Stimulated activated CD4-positive, alpha-beta T cell treated with anti-CD3 and anti-CD28 coated beads, TNF-alpha, amount 100 ng/mL, for 1 hour (primary cell): ENCODE measurements at places on chromosomes 11 and 22.

DNA sequence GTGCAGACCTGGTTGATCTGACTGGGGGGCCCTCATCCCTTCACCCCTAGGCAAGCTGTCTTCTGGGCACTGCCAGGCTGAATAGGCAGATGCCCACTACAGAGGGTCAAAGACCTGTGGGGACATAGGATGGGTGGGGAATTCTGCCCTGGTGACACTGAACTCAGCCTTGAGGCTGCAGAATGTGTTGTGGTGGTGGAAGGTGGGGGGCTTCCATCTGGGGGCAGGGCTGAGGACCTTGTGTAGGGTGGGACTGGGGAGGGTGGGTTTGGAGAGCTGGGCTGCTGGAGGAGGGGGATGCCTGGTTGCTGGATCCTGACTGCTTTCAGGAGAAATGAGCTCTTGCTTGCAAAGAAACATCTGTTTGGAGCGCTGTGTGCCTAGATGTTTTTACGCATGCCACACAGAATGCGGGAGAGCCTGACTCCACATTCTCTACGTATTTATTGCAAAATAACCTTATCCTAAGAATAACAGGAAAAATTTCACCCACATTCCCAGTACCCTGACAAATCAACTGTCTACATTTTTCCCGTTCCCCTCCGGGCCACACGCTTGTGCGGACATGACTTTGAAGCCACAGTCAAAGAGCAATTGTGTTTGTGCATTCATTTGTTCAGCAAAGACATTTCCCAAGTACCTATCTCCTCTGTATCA lies 18.3 kb downstream of the SMIM38 start:
- no peak for DNase-seq

GRCh38 chr11:85589373-85589772 lies 37.8 kb downstream of the DLG2 start:
- no peak for DNase-seq

GRCh38 chr11:69194396-69194795 lies 38.7 kb downstream of the SMIM38 start:
- no peak for DNase-seq

- DNase-seq, result no peak
Observed at GRCh38 chr22:27466229-27466628, 335.3 kb downstream of the MN1 start.

DNA sequence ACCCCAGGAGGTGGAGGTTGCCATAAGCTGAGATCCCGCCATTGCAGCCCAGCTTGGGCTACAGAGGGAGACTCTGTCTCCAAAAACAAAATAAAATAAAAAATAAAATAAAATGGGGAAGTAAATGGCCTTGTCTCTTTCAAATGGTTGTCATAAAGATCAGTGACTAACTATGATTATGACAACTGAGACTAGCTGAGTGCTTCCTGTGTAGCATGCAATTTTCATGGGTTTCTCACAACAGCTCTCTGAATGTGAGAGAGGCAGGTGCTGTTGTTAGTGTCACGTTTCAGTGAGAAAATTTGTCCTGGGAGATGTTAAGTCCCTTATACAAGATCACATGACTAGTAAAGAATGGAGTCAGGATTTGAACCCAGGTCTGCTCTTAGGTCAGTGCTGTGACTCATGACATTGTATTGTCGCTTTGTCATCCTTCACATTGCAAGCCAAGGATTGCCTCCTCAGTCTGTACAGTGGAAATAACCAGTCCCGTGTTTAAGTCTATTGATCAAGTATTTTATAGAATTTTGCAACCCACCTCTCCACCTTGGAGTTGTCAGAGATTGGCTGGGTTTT lies 163.3 kb upstream of the CCDC90B start:
- DNase-seq, result no peak

- no peak for DNase-seq
Observed at GRCh38 chr11:127789927-127790326, 789.4 kb upstream of the KIRREL3 start.

DNA sequence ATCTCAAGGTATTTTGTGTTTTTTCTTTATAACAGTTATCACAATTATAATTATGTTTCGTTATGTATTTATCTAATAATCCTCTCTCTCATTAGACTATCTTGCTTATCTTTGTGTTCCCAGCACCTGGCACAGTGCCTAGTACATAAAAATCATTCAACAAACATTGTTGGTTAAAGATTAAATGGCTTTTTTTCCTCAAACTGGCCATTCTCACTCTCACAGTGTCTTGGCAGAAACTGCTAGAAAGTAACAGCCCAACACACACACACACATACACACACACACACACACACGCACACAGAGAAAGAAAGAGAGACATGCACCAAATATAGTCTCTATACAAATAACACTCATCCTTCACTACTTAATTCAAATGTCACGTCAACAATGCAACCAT lies 36.8 kb downstream of the OR10A6 start:
- DNase-seq, result no peak

- DNase-seq, result no peak
Observed at GRCh38 chr11:81039916-81040524, 1599.2 kb upstream of the TENM4 start.

GRCh38 chr11:61963282-61964057 lies 4.0 kb downstream of the FTH1 start:
- DNase-seq, result no peak

DNA sequence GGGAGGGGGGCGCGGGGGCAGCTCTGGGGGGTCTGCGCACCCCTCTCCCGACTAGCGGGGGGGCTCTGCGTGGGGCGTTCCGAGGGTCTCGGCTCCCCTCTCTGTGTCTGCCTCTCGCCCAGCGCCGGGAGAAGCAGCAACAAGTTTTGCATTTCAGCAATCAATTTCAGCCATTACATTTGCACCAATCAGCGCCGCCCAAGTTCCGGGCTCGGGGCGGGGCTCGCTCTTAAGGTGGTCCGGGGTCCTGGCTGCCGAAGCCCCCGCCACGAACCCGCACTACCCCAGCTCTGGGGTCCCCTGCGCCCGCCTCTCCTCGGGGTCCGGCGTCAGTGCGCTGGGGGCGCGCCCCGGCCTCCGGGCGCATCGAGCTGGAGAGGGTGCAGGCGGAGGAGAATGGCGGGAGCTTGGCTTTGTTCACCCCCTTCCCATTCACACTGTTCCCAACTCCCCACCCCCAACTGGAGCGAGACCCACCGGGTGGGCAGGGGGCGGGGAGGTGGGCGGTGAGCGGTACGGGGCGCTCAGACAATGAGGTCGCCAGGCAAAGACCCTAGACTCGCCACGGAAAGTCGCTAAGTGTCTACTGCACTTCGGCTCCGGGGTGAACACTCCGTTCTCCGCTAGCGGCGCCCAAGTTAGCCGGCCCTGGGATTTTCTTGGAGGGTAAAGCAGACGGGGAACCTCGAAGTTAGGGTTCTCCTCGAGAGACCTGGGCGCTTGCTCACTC lies at the start of gene MN1:
Gene MN1 (minus strand): TSS at position 141 of the 730 bp plus-strand sequence. CDS start 1,213 bp downstream, outside the sequence.
- peak; percentile 50 for DNase-seq

DNA sequence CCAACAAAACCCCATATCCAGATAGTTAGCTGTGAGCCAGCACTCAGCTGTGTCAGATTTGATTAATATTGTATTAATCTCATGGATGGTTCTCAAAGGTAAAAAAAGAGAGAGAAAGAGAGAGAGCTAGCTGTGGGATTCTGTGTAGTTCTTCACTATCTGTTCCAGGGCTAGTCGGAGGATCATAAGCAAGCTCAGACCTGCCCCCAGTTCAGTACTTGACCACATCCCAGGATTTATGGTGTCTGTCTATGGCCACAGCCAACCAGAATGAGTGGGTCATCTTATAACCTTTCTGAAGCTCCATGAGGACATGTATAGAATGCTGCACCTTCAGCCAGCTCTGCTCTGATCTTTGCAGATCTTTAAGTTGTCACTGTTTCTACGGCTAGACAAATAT lies 13.5 kb upstream of the B3GNT6 start:
- no peak for DNase-seq

DNA sequence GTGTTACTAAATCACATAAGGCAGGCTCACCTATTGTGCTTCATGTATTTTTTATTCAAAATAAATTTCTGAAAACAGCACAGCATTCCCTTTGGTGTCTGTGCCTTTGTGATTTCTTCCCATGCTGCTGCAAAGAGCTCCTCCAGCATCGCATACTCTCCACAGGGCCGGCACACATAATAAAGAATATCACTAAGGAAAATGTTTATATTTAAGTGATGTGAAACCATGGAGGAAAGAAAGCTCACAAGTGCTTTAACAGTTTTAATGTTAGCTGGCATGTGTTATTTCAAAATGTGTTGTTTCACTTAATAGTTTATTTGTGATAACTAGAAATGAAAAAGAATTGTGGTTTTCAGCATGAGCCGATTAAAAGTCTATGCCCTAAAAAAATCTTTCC lies 241.3 kb upstream of the ANO3 start:
- DNase-seq, result no peak

DNA sequence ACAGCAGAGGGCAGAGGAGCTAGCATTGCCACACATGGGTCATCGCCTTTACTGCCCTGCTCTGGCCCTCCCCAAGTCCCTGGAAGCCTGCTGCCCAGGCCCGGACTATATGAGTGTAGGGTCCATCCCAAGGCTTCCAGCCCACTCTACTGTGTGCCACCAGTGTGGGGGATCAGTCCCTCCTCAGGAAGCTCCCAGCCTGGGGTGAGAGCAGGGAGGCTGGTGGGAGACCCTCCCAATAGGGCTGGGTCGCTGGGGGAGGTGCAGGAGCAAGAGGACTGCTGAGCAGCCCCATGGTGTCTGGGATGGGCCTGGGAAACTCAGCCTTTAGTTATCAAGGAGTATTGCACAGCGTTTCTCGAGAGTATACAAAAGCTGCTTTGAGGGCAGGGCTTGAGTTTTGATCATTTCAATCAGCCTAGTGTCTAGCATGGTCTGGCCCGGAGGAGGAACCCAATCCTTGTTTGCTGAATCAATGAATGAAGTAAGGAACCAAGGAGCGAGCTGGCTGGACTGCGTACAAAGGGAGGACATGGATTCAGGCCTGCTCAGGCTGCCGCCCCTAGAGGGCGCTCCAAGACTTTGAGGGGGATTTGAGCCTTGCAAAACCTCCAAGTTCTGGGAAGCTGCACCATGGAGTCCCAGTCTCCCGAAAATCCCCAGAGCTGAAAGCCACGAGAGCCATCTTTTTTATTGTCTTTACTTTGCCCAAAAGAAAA lies 89.0 kb upstream of the PARVA start:
- DNase-seq, result no peak

GRCh38 chr11:75639762-75640181 lies 29.1 kb downstream of the MAP6 start:
- DNase-seq, result no peak

DNA sequence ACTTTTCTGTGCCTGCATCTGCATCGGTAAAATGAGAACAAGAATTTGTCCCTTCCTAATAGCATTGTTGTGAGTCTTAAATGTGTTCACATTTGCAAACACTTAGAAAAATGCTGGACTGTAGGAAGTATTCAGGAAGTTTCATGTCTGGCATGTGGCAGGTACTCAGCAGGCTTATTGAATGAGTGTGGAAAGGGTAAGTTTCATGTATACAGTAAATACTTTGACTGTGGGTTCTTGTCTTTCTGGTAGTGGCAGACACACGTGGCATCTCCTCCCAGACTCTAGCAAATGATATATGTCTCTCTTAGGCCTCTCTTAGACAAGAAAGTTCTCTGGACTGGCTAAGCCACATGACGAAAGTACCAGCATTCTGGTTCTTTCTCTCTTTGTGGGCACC lies 179.2 kb downstream of the C11orf91 start:
- DNase-seq, result no peak

GRCh38 chr22:19764636-19765476 lies 4.3 kb downstream of the TBX1 start:
- DNase-seq, result no peak

GRCh38 chr11:96794152-96794551 lies 404.3 kb downstream of the JRKL start:
- DNase-seq, result no peak

GRCh38 chr22:24599514-24599913 lies 3.5 kb upstream of the GGT1 start:
- no peak for DNase-seq

GRCh38 chr11:108558222-108558621 lies 35.3 kb downstream of the EXPH5 start:
- DNase-seq, result no peak

DNA sequence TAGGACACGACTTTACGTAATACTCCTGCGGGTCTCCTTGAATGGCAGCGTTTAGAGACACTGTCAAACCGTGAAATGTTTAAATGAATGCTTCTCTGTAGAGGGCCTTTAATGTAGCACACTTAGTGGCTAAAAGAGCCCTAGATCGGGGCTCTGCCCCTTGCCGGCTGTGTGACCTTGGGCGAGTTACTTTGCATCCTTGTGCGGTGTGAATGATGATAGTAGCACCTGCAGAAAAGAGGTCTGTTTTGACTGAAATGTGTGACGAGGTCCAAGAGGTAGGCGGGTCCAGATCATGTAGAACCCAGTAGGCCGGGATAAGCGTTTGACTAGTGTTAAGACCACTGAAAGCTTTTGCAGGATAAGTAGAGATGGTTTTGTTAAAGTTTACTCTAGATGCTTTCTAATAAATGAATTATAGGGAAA lies 866 bp downstream of the MED17 start:
- no peak for DNase-seq

DNA sequence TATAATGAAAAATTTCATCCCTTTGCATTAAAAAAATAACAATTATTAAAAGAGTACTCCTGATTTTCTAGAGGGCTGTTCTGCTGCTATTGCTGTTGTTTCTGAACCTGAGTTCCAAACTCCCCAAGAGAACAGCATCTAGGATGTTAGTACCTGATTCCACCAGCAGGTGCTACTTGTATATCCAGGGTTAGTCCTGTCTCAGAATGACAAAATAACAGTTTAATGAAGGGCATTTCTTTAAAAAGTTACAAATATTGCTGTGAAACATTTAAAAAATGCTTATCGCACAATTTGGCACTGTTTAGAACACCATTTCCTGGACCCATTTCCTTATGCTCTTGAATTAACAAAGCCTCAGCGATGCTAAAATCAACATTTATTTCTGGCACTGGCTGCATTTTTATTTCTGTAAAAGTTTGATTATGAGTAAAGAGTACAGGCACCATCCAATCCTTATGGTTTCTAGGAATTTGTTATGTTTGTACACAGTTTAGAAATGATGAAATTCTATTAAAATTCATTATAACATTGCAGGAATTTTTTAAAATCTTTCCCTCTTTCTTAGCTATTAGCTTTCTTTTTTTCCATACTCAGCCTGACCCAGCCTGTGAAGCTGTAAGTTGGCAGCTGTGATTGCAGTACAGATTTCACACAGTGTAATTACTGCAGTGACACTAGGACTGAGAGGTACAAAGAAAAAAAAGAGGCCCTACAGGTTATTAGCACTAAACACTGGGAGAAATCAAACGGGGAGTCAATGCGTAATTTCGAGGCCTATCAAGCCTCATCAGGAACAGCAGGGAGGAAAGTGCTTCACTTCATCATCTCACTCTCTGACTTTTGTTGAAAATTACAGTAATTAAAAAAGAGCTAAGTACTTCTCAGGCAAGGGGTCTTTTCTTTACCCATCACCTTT lies 208.8 kb downstream of the DCDC1 start:
- no peak for DNase-seq

- no peak for DNase-seq
Observed at GRCh38 chr11:58912124-58912523, 27.2 kb upstream of the GLYATL1 start.

- no peak for DNase-seq
Observed at GRCh38 chr11:112811783-112812182, 149.4 kb upstream of the NCAM1 start.

GRCh38 chr22:19341500-19341899 lies 50.0 kb upstream of the CLTCL1 start:
- DNase-seq, result no peak
